Activated naive CD4-positive, alpha-beta T cell treated with Interleukin-2 at 50 U/mL for 16 hours (primary cell): ENCODE measurements at places on chromosomes 7 and 10.

DNA sequence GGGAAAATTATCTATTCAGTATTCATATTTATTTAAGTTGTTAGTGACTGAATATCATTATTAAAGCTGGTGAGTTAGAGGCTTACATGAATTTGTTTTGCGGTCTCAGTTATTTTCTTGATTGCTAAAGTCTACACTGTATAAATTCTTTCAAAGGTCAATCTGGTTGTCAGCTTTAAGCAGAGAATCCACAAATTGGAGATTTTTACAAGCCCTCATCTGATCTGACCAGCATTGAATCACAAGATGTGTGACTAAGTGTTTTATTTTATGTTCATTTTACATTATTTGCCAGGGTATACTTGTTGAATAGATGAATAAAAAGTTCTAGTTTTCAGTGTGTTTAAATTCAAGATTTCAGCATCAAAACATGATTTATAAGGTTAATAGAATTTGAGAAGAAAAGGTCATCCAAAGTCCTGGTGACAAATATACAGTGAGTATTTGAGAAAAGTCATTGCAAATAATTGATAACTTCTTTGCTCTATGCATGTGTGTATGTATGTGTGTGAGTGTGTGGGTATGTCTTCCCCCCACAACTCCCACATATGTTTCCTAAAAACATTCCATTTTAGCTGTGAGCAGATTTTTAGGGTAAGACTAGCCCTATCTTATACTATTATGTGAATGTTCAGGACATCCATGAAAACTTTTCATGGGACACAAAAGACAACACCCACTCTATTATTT, 4.4 kb downstream of the SEMA3A start:
- DNase-seq: no peak

DNA sequence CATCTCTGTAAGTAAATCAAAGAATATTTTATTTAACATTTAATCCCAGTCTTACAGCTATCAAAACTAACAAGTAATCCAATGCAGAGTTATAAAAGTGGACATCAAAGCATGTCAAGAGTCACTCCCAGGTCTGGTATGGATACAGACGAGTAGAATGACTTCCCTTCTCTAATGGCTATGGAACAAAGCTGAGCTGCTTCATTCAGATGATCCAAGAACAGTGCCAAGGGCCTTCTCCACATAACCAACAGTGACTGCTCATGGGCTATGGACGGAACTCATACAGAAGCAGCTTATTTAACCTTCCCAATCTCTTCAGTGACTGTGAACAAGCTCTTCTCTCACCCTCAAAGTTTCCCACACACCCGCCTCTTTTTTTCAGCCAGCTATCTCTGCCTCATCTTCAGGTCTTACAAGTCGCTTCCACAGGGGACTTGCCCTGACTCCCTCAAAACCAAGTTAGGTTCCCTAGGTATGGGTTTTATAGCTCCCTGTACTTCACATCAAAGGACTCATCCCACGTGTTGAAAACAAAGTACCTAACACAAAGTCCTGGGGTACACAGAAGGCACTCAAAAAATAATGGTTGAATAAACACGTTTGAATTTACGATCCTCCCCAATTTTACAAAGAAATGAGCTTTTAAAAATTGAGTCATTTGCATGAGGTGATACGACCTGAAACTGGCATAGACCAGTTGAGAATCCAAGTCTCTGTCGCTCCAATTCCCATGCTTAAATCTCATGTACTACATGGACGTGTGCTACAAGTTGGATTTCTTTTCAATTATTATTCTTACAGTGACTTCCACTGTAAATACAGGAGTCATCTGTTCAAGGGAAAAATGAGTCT, 3.1 kb downstream of the USP6NL start:
- no peak for DNase-seq

DNA sequence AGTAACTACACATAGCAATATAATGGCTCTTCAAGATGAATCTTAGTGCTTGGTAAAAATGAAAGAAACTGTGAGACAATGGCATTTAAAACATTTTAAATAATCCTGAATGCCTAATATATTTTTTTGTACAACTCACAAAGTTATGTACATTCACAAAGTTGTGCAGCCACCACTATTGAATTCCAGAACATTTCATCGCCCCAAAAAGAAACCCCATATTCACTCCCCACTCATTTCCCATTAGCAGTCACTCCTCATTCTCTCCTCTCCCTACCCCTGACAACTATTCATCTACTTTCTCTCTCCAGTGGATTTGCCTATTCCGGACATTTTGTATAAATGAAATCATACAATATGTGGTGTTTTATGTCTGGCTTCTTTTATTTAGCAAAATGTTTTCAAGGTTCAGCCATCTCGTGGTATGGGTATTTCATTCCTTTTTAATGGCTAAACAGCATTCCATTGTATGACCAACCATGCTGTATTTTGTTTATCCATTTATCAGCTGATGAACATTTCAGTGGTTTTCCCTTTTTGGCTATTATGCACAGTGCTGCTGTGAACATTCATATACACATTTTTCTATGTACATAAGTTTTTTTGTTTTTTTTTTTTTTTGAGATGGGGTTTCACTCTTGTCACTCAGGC, 34.7 kb downstream of the ENTPD7 start:
- no peak for DNase-seq

DNA sequence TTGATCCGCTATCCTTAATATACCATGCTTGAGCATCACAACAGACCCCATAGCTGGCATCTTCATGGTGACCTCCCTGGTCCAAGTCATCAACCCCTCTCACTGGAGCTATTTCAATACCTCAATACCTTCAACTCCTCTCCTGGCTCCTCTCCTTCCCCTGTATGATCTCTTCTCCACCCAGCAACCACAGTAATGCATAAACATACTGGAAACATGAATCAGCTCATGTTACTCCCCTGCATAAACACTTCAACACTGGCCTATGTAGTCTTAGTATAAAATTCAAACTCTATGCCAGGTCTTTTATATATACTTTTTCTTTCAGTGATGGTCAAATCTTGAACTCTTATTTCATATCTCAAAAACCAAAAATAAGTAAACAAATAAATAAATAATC, 31.8 kb upstream of the TMEM273 start:
- no peak for DNase-seq

DNA sequence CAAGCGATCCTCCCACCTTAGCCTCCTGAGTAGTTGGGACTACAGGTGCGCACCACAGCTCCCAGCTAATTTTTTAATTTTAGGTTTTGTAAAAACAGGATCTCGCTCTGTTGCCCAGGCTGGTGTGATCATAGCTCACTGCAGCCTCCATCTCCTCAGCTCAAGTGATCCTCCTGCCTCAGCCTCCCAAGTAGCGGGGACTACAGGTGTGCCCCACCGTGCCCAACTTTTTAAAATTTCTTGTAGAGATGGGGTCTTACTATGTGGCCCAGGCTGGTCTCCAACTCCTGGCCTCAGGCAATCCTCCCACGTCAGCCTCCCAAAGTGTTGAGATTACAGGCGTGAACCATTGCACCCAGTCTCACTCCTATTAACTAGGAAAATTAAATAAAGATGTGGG, 7.5 kb downstream of the TMEM225B start:
- no peak for DNase-seq

- no peak for DNase-seq
These were observed 184.9 kb upstream of the WDR11 start for GRCh38 chr10:120666308-120666707.

GRCh38 chr7:41969561-41970105, 266.7 kb upstream of the INHBA start:
- no peak for DNase-seq

DNA sequence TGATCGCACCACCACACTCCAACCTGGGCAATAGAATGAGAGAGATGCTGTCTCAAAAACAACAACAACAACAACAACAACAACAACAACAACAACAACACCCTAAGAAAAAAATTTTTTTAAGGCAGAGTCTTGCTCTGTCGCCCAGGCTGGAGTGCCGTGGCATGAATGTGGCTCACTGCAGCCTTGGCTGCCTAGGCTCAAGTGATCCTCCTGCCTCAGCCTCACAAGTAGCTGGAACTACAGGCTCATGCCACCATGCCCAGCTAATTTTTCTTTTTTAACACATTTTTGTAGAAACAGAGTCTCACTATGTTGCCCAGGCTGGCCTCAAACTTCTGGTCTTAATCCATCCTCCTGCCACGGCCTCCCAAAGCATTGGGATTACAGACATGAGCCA, 18.6 kb downstream of the ALDH18A1 start:
- no peak for DNase-seq

GRCh38 chr10:6239213-6239991, 36.7 kb downstream of the PFKFB3 start:
- DNase-seq: peak; percentile 68

DNA sequence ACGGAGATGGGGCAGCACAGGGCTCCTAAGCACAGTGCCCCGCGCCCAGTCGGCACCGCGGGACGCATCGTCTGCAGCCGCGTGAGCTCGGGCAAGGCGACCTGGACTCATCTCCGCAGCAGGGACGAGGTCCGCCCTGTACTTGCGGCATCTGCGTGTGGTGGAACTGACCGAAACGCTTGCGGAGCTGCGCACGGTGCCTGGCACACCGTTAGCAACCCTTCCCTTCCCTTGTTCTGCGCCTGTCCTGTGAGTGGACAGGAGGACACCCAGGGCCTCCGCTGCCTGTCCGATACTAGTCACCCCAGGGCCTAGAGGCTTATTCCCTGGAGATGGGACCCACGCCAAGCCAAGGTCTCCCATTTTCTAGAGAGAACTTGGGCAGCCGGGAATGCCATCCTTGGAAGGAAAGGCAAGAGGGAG, 98.5 kb downstream of the WDR11 start:
- no peak for DNase-seq
